ENCODE measurements at places on chromosomes 3 and 15.

DNA sequence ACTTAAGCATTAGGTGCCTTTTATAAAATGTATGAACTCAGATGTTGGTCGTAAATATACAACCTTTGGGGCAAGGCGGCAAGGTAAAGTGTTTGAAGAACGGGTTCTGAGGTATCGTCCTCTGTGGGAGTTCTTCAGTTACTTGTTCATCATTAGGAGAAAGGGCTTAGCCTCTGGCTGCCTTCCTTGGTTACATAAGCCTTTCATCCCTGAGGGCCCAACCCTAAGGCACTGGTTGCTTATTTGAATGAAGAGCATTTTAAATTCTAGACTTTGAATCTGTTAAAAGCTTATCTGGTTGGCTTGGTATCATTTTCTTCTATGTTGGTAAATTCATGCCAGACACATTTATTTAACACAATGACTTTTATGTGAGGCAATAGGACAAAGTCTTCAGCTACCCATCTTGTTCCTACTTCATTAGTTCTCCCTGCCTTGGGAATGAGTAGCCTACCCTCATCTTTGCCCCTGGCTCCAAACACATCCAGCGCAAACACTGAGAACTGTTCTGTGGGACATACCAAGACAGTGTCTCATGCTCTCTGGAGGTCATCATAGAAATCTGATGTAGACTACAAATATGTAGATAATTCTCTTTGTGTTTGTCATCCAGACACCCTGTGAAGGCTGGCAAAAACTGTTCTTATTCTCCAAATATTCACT, 12.4 kb upstream of the CCDC80 start:
- no peak for DNase-seq

GRCh38 chr3:46925585-46925934, 48.0 kb downstream of the PTH1R start:
- DNase-seq: no peak

GRCh38 chr15:48191574-48192225, at the start of gene CTXN2:
Gene CTXN2, plus strand, starts transcription at chr15:48191665. Its CDS starts 9,636 bp downstream, at chr15:48201301.
- DNase-seq: peak; percentile 75

DNA sequence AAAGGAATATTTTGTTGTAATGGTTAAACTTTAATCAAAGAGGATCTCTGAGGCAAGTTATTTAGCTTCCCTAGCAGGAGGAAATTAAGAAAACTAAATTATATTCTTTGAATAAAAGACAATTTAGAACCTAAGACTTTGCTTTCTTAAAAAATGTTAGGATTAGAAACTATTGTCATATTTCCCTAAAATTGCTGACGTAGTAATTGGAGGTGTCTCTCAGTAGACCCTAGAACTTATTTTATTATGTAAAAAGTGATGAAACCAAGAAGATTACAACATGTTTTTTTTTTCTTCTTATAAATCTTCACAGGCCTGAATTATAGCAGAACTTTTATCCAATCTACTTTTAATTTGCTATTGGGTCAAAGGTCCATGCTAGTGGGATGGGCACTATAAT, 363.3 kb upstream of the THRB start:
- no peak for DNase-seq

DNA sequence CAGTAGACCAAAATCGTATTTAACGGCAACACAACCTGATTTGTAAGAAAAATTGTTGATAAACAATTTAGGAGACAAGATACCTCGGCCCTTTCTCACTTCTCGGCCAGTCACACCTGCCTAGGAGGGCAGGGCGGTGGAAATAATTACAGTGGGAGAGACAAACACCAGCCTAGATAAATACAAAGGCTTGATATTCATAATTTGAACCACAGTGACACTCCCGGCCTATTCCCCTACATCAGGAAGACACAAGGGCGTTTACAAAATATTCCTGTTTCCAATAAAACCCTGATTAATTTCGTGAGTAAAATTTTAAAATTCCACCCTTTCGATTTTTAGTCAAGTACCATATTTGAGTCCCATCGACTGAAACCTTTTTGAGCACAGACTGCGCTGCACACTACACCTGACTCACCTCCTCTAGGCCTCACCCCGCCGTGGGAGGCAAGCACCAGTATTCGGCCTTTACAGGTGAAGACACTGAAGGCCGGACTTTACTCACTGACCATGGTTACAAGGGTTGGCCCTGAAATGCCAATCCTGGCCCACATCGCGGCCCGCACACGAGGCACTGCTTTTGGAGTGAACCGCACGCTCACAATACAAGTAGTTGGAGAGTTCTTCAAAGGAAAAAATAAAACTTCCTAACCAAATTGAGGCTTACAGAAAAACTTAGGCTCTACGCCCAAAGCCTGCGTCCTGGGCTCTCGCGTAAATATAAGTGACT, 794 bp downstream of the ARPP19 start:
- no peak for DNase-seq

DNA sequence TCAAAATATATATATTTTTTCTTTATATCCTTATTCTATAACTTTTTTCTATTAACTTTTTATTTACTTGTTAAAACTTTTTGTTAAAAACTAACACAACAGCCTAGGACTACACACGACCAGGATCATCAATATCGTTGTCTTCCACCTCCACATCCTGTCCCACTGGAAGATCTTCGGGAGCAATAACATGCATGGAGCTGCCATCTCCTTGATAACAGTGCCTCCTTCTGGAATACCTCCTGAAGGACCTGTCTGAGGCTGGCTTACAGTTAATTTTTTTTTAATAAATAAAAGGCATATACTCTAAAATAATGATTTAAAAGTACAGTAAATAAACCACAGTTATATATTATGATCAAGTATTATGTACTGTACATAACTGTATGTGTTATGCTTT, 58.9 kb downstream of the SFMBT1 start:
- no peak for DNase-seq

GRCh38 chr3:81947359-81947758, 185.9 kb upstream of the GBE1 start:
- no peak for DNase-seq

- DNase-seq: no peak
These were observed 7.6 kb downstream of the AHSG start for GRCh38 chr3:186620213-186621092.

DNA sequence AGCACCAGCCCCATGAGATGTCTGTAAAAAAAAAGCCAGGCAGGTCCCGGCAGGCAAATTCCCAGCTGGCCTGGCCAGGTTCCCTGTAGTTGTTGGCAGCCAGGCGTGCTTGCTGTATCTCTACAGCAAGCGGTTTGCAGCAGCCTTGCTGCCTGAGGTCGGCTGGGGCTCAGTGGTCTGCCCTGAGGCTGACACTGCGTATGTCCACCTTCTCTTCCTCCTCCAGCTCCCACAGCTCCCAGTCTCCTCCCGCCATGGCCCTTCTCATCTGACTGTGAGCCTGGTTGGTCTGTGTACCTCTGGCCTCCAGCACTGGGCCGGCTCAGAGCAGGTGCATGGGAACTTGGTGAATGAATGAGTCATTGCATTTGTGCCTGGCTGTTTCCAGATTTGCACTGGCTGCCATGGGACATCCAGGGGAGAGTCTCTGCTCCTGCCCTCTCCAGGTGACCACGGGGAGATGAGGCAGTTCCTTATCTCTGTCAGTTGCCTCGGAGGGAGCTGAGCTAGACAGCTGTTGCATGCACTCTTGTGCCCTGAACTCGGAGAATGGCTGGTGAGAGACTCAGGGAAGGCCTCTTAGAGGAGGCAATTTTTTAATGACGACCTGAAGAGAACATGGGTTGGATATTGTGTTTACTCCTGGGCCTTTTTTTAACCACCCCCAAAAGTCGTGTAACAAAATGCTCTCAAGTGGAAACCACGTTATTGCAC, 43.0 kb downstream of the SPSB4 start:
- DNase-seq: no peak

DNA sequence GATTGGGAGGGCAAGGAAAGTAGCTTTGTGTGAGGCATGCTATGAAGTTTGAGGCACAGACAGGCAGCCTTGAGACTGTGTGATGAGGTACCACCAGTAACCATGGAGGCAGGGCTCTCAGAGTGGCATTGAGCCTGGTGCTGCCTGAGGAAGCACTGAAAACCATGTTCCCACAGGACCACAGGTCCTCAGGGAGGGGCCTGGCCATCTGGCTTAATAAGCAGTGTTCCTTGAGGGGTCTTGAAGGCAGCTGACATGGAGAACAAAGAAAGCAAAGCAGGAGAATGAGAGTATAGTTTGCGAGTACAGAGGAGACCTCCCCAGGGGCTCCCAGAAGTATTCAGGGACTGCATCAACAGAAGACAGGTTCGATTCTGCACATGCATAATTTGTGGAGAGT, 346.6 kb downstream of the EPHB1 start:
- no peak for DNase-seq

DNA sequence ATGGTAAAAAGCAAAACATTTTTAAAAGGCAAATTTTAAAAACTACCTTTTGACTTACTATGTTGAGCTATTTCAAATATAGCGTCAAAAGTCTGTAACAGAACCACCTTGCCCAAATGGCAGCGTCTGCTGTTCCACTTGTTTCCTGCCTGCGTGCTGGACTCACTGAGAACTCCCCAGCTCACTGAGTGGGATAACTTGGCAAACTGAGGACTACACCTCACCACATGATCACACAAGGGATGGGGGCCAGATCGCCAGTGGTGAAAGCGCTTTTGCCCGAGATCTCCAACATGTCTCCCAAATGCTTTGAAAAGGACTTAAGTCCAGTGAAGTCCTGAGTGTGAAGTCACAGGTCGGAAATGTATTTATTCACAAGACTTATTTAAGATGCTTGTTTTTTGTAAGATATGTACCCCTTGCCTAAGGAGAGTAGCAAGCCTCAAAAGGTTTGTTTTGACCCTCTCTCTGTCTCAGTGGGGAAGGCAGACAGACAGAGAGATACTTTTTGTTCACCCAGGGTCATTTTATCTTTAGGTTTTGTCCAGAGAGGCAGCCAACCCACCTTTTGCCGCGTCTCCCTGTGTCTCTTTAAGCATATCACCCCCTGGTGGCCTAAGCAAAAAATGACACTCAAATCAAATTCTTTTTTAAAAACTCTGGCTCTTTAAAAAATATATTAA, 192.6 kb downstream of the PDZRN3 start:
- DNase-seq: peak; percentile 35

DNA sequence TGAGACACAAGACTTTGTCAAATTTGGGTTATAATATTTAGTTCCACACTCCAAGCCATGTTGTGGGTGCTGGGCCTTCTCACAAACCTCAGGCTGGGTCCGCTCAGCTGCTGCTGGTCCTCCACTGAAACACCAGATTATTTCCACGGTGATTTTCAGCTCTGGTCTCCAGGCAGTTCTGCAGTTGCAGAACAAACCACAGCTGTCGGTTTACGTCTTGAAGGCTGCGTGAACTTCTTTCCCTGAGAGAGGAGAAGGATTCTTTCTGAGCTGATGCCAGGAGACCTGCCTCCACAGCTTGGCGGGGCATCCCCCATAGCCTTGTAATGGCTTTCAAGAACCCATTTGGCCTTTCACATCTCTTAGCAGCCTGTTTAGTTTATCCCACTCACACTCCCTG, 16.2 kb downstream of the GALNT15 start:
- no peak for DNase-seq

- no peak for DNase-seq
These were observed 69.3 kb upstream of the SOX14 start for GRCh38 chr3:137694836-137695235.

- no peak for DNase-seq
These were observed 89.4 kb upstream of the ZBTB20 start for GRCh38 chr3:115236496-115236895.

- DNase-seq: no peak
These were observed 63.8 kb upstream of the XCR1 start for GRCh38 chr3:46091046-46091445.

- no peak for DNase-seq
These were observed 29.0 kb downstream of the RASGRP1 start for GRCh38 chr15:38535491-38536200.

- no peak for DNase-seq
These were observed 27.7 kb upstream of the CPNE4 start for GRCh38 chr3:132062535-132062934.

- DNase-seq: no peak
These were observed 2.8 kb downstream of the RRP9 start for GRCh38 chr3:51938780-51939425.
